CD4-positive, alpha-beta T cell (primary cell): ENCODE measurements at places on chromosomes 2 and 18.

DNA sequence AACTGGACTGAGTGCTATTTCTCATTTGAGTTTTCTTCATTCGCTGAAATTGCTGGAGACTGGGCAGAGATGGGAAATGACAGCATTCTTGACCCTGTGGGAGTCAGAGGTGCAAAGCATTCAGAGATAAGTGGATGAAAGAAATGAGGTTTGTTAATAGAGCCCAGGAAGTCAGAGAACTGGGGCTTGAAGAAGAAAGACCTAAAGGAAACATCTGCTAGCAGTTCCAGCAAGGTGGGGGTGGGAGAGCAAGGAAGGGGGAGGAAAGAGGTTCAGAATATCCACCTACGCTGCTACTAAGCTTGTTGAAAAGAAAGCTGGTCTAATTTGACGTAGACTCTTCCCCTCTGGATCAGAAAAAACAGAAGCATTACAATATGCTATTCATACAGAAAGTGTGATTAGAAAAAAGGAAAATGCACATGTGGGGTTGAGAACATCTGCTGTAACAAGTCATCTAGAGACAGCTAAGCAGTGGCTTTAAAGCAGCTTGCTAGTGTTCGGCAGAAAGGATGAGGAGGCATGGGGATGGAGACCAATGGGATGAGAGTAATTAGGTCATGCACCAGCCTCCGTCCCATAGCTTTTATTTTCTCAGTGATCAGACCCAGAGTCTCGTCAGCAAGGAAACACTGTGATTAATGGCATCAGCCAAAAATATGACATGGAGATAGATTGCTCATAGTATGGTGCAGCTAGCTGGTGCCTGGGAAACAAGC lies 29.7 kb downstream of the NAB1 start:
- DNase-seq = peak; percentile 34

- DNase-seq = no peak
These were observed 91.7 kb downstream of the DYSF start for GRCh38 chr2:71544919-71545571.

GRCh38 chr2:226354434-226354833 lies 445.2 kb downstream of the IRS1 start:
- DNase-seq = no peak

- no peak for DNase-seq
These were observed 50.9 kb downstream of the STAT1 start for GRCh38 chr2:190963088-190963487.

DNA sequence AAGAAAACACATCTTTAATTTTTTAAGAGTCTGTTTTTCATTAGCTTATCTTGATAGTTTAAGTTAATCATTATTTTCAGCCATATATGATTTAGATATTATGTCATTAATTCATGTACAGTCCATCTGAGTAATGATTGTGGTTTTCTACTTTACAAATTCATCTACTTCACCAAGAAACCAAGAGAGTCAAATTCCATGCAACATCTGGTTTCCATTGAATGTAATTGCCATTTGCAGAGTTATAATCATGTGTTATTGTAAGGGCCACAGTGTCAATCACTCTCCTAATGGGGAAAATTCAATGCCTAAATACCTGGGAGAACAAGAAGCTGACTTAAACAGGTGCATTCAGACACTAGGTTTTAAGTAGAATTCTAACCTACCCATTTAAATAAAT lies 217.2 kb upstream of the OSR1 start:
- DNase-seq = no peak

DNA sequence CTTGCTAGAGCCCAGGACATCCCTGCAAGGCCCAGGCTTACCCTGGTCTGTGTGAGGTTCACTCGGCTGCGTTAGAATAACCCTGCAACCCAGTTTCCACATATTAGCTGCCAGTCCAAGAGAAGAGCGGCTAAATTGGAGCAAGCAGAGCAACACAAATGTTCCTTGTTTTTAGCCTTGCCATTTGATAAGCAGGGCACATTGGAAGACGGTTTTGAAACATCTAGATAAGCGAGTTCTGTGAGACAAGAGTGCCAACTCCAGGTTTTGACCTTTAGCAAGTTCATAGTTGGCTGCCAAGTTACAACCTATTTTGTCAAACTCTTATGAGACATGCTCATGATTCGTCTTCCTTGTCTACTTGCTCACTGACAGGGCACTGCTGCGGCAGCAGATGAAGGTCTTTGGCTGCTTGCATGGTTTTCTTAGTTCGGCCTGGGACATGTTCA lies 23.5 kb downstream of the DPP4 start:
- DNase-seq = no peak
